ENCODE measurements at places on chromosomes 3 and 15.

DNA sequence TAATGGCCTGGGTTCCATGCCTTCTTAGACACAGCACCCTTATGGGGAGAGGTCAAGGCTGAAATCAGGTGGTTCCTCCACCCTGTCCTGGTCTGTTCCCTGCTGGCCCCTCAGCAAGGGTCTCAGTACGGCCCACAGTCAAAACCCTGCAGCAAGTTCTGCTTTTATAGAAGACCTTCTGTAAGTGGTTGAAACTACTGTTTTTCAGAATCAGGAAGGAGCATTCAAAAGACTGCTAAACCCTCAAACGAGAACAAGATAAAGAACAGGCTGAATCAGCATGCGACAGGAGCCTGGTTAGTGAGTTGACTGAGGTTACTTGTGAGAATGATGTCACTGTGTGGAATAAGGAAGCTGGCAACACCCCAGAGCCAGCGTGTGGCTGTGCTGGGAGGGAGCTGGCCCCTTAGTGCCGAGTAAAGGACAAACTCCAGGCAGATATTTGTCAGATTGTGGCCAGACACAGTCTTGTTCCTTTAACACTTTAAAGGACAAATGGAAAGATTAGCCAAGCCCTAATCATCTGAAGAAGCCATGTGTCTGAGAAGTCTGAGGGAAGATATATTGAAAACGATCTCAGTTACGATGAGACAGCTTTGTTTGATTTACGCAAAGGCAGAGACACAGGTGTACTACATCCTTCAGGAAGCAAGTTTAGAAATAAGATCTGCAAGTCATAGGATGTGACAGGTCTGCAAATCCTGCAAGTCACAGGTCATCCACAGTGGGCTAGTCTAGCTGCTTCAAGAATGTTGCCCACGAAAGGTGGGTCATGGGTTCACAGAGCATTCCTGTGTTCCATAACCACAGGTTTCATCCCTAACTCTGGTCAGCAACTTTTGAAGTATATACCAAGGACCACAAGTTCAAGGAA is 54.0 kb downstream of the B3GNT5 start:
- no peak for DNase-seq

DNA sequence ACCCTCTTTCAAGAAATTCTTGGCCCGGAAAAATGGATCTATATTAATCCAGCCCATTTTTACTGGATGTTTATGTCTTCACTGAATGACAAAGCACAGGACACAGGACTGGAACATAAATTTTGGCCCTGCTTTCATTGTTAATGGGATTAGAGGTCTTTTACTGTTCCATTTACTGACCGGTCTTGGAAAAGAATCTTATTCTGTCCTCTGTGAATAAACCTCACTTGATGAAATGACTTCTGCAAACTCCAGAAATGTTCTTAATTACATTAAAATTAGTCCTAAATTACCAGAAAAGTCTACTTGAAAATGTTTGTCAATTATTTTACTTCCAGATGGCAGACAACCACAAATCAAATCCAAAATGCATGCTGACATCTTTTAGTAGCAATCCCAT is 79.3 kb upstream of the SLC24A5 start:
- no peak for DNase-seq

DNA sequence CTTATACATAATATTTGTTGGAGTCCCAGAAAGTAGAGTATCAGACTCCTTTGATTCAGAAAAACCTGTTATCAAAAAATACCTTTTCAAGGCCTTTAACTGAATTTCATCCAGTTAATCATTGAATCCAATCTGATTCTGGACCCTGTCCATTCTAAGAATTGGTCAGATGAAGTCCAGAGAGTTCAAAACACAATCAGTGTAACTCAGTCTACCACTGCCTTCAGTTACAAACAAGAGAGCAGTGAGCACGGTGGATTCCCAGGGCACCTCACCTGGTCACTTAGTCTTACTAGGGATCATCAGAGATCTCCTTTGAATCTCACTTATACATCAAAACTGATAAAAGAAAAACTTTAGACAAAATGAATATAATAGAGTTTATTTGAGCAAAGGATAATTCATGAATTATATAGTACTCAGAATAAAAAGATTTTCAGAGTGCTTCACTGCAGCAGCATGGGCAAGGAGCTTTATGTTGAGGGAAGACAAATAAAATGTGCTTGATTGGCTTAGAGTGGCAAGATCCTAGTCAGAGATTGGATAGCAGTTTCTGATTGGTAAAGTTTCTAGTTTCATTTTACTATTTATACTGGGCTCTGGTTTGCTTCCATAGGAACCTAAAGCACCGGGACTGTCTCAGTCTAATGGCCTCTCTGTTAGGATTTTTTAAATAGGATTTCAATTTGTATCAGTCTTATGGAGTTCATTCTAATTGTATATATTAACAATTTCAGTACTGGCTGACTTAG is 474.9 kb upstream of the GOLIM4 start:
- no peak for DNase-seq

DNA sequence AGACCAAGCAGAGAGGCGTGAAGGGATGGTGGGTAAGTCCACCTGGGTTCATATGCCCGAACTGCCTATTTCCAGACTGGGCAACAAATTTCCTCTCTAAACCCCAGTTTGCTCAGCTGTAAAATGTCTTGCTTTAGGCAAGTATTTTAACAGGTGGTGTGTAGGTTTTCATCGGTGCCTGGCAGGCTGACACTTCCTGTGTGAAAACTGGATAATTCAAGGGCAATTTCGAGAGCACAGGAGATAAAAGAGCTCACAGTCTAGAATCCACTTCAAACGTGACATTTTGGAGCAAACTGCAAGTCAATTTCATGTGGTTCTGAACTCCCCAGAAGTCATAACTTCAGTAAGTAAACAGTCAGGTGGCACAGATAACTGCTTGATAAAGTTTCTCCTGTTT is 112.2 kb downstream of the OXNAD1 start:
- DNase-seq: no peak

GRCh38 chr15:40339621-40339945 is 1.2 kb downstream of the CCDC9B start:
- no peak for DNase-seq

GRCh38 chr3:139213936-139214335 is 129.9 kb upstream of the MRPS22 start:
- DNase-seq: no peak

DNA sequence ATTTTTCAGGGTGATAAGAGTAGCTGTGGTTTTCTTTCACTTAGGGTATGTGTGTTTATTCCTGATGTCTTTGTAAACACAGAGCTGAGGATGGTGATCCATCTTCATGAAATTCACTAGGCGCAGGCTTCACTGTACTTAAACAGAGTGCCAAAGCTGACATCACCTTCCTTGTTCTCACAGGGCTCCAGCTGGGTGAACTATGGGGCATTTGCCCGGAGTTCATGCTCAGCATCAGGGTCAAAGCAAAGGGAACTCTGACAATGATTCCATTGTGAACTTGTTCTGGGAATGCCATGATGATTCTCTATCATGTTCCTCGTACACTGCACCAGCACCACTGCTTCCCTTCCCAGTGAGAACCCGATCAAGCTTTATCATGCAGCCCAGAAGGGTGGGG is 184.8 kb upstream of the P2RY1 start:
- DNase-seq: no peak

DNA sequence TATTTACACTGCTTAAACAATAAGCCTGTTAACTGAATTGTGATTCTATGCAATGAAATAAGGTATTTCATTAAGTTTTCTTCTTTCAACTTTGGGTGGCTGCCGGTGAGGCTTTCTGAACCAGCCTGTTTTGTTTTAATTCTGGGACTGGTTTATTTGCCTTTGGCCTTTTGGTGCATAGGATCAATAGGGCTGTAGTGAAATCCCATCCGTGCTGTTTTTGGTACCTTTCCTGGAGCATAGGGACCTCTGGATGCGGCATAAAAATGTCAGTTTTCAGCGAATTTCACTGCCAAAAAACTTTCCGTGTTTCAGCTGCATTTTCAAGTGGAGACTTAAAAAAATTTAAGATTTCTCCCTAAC is 514 bp downstream of the PLS1 start:
- DNase-seq: no peak

DNA sequence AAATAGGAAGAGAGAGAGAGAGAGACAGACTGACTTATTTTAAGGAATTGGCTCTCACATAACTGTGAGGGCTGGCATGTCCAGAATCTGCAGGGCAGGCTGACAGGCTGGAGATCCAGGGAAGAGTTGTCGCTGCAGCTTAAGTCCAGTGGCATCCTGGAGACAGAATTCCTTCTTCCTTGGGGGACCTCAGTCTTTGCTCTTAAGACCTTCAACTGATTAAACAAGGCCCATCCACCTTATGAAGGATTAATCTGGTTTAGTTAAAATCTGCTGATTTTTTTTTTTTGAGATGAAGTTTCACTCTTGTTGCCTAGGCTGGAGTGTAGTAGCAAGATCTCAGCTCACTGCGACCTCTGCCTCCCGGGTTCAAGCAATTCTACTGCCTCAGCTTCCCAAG is 128.0 kb upstream of the ALDH1A3 start:
- DNase-seq: no peak

- DNase-seq: no peak
These were observed 6.4 kb upstream of the IGF2BP2 start for GRCh38 chr3:185831195-185831594.

GRCh38 chr3:151315136-151315535 is 1.5 kb downstream of the GPR87 start:
- DNase-seq: no peak

GRCh38 chr15:41483115-41483514 is 10.6 kb upstream of the ITPKA start:
- no peak for DNase-seq

GRCh38 chr15:42275780-42276391 is 2.7 kb upstream of the TMEM87A start:
- no peak for DNase-seq

DNA sequence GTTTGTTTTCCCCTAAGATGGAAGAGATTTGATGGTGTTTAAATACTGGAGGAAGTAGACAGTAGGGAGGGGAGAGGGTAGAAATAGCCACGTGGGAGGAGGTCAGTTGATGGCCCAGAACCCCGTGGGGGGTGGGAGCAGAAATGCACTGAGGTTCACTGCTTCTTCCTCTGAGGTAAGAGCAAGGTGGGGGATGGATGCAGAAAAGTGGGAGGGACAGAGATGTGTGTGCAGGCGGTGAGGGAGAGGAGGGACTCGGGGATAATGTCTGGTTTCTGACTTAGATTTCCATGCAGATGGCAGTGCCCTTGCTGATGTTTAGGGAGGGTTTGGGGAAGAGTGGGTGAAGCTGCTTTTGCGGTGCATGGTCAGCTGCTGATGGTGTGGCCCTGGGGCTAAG is 102.9 kb downstream of the ARNT2 start:
- DNase-seq: no peak

- no peak for DNase-seq
These were observed 264.0 kb upstream of the IL12A start for GRCh38 chr3:159724627-159725026.

GRCh38 chr3:130354430-130354829 is 9.0 kb downstream of the COL6A5 start:
- no peak for DNase-seq

GRCh38 chr15:89985111-89985510 is 16.0 kb upstream of the ZNF710 start:
- DNase-seq: no peak

DNA sequence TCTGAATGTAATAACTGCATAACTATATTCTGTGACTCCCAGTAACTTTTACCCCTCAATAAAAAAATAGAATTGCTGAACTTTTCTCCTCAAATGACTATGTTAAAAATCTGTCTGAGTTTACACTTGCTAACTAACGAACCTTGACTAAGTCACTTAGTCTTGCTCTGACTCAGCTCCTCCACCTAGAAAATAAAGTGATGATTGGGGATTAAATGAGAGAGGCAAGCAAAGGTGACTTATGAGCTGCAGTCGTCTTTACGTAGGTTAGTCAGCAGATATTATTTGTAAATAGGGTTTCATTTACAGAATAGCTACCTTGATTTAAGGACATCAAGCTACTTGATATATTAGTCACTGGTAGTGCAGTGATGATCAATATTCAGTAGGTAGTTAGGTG is 476.9 kb downstream of the MECOM start:
- DNase-seq: no peak

- no peak for DNase-seq
These were observed 6.0 kb upstream of the GPD1L start for GRCh38 chr3:32100465-32100864.

DNA sequence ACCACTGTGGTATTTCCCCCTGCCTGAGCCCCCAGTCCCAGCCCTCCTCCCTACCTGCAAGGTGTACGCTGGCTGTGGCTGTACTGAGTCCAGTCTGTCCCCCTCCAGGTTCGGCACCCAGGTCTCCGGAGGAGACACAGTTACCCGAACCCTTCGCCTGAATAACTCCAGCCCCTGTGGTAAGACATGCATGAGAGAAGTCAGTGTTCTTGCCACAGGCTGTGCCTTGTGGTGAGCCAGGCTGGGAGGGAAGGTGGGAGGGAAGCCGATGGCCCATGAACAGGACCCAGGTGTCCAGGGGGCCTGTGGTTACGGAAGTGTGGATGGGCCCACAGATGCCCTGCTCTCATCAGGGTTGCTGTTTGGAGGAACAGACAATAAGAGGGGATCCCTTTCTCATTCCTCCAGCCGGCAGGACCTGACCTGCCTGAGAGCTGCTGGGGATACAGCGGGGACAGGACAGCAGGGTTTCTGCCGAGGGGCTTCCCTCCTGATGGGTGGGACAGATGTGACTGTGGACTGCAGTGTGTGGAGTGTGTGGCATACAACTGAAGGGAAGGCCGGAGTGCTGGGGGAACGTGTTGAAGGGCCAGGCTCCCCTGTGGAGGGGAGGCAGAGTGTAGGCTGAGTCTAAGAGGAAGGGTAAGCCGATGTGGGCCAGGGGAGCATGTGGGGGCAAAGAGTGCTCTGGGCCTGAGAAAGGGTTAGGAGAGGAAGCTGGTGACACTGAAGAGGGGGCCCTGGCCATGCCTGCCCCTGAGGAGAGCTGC is 21.9 kb downstream of the ACAA1 start:
- no peak for DNase-seq

GRCh38 chr15:81229586-81229985 is 32.9 kb downstream of the IL16 start:
- no peak for DNase-seq

- no peak for DNase-seq
These were observed 23.6 kb upstream of the TEX55 start for GRCh38 chr3:119122350-119122749.

- DNase-seq: no peak
These were observed 404.7 kb downstream of the SOX2 start for GRCh38 chr3:182116386-182116785.

DNA sequence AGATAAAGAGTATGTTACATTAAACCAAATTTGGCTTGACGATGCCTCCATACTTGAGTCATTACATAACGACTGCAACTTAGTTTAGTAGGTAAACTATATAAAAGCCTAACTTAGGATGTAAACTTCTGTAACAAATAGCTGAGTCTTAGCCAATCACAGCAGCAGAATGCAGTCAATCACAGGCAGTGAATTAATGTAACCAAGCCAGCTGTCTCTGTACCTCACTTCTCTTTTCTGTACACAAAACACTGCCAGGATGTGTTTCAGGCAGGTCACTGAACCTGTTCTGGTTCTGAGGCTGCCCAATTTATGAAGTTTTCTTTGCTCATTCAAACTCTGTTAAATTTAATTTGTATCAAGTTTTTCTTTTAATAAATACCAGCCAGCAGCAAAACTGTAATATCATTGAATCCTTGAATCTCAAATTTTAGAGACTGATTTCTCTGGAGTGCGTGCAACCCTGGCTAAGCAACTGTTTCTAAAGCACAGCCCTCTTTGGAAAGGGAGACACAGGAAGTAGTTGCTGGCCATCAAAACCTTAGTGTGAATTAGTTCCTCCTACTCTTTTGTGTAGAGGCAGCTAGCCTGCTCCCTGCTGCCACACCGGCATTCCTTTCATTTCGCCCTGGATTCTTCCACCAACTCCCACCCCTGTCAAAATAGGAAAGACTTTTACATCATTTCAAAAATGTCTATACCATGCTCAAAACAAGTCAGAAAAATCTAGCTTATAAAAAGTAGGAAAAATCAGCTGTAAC is 15.2 kb downstream of the RFTN1 start:
- DNase-seq: no peak

Data from AG04449 (cell line).